ENCODE measurements at places on chromosomes 2 and 18. TPM values are rescaled to one million over a fixed set of nuclear protein-coding genes. Genes with fewer than 3 reads are reported as not detected.
A peak's percentile ranks its signal among the peaks of the same experiment; 100 is the strongest.

GRCh38 chr2:118738524-118739308 lies 108.7 kb downstream of the EN1 start:
- DNase-seq: peak; percentile 98

DNA sequence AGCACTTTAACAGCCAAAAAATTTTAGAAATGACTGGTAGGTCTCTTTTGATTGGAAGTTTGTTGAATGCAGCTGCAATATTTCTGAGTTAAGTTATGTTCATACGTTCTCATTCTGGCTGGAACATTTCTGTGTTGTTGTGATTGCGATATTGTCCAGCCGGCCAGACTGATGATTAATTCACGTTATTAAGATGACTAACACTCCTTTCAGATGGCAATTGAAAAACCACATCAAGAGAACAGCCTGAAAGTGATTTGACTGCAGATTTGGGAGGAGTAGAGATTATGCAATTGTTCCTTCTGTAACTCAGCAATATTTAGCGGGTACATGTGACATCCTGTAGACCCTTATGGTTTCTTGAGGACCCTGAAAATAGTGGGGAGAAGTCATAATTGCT lies 133.7 kb downstream of the FBXO15 start:
- peak; percentile 57 for DNase-seq

DNA sequence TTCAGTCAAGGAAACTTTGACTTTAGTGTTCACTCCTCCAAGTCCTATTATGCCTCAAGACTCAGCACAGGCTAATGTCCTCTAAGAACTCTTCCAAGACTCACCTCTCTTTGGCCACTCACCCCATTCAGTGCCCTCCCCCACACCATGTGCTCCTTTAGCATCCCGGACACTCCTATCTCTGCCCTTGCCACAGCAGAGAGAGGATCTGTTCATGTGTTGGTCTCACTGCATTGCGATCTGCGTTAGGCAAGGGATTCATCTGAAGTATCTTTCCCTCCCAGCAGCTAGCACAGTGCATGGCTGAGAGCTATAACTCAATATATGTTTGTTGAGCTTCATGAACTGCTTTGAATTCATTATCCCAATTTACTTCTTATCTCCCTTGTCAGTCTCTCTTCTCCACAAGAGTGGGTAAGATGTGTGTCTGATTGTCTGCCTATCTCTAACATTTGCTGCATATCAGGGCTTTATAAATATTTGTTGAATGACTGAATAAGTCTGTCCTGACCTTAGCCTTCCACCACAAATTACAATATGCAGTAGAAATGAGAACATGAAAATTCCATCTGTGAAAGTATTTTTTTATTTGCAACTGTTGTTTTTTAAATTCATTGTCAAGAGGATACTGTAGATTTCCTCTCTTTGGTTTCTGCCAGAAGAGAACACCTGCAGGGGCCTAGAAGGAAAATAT lies 179.9 kb upstream of the NCKAP5 start:
- peak; percentile 68 for DNase-seq

VWA3B gene
- polyA plus RNA-seq: not detected

GALNT14 gene
- polyA plus RNA-seq: not detected
